ENCODE measurements at places on chromosomes 7 and 10.

- DNase-seq: no peak
Observed at GRCh38 chr10:104359811-104360210, 6.2 kb downstream of the CFAP58 start.

DNA sequence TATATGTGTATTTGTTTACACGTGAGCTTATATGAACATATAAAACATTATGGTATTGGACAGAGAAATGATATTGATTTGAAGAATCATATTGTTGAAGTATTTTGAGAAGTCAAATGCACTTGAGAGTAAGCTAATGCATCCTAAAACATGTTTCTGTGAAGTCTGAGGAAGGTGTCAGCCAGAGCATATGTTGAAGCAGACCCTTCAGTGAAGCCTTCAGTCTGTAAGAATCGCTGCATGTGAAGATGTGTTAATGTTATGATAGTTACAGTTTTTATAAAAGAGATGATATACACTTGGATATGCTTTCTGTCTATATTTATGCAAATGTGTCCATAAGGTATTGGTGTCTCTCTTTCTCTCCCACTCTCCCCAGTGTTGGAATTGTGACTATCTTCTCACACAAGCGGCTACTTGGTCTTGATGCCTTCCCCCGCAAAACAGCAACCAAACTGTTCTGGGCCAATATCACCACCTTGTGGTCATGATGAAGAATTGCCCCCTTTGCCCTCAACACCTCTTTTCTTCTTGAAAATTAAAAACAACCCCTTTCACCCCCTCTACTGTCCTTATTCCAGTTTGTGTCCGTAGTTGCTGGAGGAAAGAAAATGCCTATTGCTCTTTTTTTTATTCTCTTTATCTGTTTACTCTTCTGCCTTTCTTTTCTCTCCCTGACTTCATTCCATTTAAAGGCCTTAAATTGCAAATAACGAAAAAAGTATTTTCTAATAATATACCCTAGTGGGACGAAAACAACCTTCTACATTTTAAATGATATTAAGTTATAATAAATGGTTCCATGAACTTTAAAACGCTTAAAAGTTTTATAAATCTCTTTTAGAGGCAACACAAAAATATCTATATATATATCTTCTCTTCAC, 64.9 kb downstream of the IKZF1 start:
- peak; percentile 10 for DNase-seq

DNA sequence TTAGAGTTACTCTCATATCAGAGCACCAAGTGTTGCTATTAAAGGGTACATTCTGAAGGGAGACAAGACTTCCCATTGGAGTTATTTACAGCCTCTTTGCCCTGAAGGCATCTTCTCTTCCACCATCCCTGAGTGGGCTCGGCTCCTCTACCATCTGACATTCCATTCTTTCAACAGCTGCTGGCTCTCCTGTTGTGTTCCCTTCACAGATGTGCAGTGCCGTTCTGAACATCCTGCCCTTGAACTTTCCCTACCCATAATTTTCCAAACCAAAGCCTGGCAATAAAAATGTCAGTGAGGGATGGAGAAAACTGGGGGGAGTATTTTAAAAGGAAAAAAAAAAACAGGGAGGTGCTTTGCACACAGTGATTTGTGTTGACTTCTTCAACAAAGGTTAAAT, 392.9 kb downstream of the KCNMA1 start:
- no peak for DNase-seq

- no peak for DNase-seq
Observed at GRCh38 chr7:157516311-157516710, 179.5 kb downstream of the DNAJB6 start.

DNA sequence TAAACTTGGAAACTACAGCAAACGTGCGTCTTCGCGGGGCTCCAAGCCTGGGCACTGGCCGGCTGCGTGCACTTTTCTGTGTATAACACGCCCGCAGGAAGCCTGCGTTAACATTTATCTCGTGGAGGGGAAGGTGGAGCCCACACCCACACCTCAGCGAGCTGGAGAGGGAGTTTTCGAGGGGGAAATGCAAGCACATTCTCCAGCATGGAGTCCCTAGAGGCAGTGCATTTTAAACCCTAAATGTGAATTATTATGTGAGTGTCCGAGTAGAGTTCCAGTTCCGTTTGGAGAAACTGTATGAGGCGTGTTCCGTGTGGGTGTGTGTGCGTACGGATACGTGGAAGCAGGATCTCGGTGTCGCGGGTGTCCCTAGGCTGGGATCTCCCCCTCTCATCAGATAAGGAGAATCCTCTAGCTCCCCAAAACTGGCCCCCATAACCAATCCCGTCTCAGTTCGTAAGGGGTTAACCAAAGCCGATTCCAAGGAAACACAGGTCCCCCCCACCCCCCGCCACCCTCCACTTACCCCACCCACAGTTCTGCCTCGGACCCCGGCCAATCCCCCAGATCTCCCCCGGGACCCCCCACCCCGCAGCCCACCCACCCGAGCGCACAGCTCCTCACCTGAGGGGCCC, 403 bp downstream of the CDK6 start:
- peak; percentile 40 for DNase-seq

GRCh38 chr10:125928928-125929585, 32.7 kb downstream of the FANK1 start:
- DNase-seq: no peak

Measured in fibroblast of pulmonary artery (primary cell).